Stimulated activated CD4-positive, alpha-beta T cell treated with anti-CD3 and anti-CD28 coated beads, TNF-alpha, amount 100 ng/mL, for 48 hours (primary cell): ENCODE measurements at places on chromosomes 5 and 9.

GRCh38 chr9:78351816-78352215 lies 54.9 kb downstream of the PSAT1 start:
- no peak for DNase-seq

DNA sequence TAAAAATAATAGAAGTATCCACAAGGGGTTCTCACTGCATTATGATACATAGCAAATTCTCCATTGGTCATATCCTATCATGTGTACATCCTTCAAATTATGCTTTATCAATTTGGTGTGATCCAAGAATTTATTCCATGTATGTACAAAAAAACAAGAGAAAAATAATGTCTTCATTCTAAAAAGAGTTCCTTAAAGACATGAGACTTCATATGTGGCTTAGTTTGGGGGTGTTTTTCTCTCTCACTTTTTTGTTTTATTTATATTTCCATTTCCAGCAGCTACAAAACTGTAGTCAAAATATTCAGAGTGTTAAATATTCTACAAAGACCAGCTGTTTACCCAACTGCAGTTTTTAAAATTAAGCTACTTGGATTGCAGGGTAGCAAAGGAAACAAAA lies 972.0 kb downstream of the DTWD2 start:
- no peak for DNase-seq

DNA sequence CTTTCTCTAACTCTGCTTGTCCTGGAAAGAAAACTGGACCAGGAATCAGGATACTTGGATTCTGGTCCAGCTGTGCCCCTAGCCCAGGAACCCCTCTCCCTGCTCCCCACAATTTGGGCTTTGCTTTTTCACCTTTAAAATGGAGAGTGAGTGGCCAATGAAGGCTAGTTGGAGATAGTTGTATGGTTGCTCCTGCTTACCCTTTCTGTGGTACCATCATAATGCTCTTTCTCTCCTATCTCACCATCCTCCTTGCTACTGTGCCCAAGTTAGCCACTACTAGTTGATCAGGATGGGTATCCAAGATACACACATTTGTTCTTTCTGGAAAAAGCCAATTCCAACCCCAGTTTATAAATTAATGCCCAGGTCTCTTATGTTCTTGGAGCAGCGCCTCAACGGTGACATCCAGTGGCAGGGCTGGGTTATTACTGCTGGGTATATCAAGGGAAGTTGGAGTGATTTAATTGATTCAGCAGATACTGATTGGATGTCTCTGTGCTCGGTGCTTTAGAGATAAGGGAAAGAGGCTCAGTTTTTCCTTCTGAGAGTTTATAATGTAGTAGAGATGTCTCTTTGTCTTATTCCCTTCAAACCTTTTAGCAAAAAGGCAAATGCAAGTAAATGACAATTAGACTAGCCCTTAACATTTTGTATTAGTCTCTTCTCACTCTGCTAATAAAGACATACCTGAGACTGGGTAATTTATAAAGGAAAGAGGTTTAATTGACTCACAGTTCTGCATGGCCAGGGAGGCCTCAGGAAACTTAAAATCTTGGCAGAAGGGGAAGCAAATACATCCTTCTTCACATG lies 38.5 kb downstream of the FAXDC2 start:
- peak; percentile 42 for DNase-seq

DNA sequence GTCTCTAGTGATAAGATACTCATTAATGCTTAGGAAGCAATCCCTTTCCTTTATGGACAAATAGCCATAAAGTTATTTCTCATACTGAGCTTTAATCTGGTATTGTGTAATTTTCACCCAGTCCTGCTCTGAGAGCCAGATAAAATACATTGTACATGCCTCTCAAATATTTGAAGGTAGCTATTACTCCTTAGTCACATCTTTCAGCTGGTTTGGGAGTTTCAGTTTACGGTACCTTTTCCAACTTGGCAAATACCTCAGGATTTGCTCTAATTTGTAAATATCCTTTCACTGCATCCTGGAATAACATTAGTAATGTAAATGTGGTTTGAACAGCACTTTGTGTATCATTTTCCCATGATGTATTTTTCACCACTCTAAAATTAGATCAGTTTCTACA lies 47.4 kb downstream of the ABHD17B start:
- no peak for DNase-seq

GRCh38 chr5:173435447-173435846 lies 107.2 kb upstream of the STC2 start:
- DNase-seq, result no peak

GRCh38 chr5:178356431-178356872 lies 123.8 kb upstream of the PHYKPL start:
- DNase-seq, result no peak

- DNase-seq, result no peak
Measured at GRCh38 chr9:76876098-76876497, 29.8 kb downstream of the PRUNE2 start.

DNA sequence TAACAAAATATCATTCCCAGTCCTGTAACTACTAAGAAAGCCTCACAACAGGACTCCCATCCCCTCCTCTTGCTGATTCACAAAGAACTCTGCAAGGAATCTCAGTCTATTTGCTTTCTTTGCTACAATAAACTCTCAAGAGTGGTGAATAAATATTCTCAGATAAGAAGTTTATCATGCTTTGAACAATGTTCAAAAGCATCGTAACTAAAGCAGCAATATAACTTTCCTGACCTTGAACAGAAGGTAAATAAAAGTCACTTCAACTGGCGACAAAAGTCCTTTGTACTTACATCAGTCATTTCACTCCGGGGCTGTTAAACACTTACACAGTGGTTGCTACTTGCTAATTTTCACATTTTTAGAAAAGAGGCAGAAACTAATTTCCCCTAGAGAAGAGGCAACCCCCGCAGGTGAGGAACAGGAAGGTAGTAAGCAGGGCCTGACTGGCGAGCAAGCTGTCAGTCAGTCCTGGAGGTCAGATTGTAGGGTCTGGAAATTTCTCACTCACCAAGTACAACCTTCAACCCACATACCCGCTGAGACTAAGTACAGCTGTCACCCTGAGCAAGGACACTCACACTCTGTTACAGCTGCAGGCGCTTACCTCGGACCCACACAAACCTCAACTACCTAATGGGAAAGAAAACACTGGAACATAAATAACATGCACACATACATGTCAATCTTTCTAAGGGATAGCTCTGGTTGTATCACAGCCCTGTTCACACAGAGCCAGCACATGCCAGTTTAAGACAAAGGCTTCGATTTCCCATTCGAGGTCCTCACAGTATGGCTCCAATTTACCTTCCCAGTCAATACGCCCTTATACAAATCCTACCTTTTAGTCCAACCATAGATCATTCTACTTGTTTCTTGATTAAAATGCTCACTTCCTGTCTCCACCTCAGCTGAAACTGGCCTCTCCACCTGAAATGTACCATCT lies 104.6 kb upstream of the RETREG1 start:
- no peak for DNase-seq

DNA sequence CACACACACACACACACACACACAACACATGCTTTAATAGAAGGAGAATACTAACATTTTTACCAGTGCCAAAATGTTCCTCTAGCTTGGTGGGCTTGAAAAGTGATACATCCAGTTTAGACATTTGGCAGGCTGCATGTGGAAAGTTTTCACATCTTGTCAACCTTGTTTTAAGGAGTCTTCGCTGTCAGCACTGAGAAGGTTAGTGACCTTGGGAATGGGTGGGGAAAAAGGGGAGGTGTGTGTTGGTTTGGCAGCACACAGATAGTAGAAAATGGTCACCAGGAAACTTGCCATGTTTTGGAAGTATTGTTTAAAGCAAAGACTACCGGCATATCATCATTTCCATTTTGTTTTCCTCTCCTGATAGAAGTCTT lies 346.5 kb upstream of the ADAMTSL1 start:
- no peak for DNase-seq

DNA sequence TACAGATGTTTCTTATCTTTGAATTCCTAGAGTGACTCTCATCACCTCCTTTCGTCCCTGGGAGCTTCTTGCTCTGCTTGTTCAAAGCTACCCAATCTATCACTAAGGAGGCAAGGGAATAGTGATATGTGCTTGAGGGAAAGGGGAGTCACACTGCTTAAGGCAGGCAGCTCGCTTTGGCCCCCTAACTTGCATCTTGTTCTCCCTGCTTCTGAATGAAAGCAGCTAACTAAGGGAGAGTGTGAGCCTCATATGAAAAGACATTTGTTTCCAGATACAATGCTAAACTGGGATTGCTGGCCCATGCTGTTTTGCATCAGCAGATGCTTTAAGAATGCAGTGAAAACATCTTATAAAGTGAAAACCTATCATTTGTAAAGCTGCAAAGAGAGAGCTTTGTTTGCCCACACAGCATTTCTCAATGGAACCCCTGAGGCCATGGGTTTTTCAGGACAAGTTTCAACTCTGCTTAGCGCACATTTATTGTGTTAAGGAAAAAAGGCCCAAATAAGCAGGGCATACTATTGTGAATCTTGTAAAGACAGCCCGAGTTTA lies 367.9 kb upstream of the ADAMTSL1 start:
- DNase-seq, result no peak

DNA sequence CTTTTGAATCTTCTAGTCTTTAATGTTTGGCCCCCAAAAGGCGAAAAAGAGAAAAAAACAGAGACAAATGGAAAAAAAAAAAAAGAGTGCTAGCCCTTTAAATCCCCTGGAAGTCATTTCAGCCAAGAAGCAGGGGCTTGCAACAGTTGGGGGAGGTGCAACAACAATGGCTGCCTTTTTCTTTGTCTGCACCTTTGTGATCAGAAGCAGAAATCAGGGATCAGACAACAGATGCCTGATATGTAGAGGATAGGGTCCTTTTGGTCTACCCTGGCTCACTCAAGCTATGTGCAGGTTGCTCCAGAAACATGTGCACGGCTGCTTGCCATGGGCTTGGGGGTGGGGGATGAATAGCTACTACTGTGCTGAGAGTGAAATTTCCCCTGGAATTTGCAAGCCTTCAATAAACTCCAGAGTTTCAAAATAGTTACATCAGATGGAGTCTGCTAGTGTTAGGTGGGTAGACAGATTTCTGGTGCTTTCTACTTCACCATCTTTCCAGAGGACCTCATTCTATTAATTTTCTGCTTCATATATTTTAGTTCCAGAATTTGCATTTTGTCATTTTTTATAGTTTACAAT lies 150.9 kb downstream of the FGF18 start:
- no peak for DNase-seq

GRCh38 chr5:173866858-173867679 lies 21.1 kb upstream of the CPEB4 start:
- DNase-seq, result no peak
